Thyroid gland (tissue), 4 donors: ENCODE measurements at places on chromosomes 13 and 19. TPM values are rescaled to one million over a fixed set of nuclear protein-coding genes. Genes with fewer than 3 reads are reported as not detected.
A peak's percentile ranks its signal among the peaks of the same experiment; 100 is the strongest.

DNA sequence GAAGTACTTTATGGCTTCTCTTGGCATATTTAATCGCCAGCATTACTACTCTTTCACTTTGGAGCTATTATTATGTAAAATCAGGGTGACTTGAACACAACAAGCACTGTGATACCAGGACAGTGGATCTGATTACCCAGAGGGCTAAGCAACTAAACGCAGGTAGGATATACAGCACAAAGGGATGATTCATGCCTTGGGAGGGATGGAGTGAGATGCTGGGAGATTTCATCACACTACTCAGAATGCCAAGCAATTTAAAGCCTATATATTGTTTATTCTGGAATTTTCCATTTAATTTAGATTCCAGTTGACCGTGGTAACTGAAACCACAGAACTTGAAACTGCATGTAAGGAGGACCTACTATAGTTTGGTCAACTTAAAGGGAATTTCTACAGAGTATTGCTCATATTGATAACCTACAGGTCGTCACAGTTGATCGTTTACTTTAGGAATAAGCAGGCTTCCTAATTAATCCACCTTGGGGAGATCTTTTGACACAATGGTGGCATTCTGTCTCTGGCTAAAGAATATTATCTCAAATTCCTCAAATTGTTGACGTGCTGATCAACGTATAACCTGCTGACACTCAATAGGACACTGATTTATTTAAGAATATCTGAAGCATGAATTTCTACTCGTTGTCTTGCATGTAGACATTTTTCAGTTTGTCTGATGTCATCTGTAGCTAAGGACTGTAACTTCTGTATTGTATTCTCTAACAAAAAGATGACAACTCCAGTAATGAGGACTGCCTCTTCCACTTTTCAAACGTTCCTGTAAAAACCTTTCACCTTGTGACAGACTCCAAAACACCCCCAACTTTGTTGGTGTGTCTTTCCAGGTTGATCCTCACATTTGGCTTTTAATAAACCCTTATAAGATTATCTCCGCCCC, 254.2 kb downstream of the GPC5 start:
- no peak overlapping the region for H3K4me3 ChIP-seq
- H3K27me3 ChIP-seq: no peaks in the 10 kb centered on the region
- H3K4me1 ChIP-seq: no peaks in the 10 kb centered on the region
- H3K27ac ChIP-seq: no peak overlapping the region
- no peaks in the 10 kb centered on the region for H3K36me3 ChIP-seq
- no peak for DNase-seq

The SPIB gene
- total RNA-seq: not detected

The PLD3 gene
- total RNA-seq: 251 TPM

- H3K27me3 ChIP-seq: no peaks in the 10 kb centered on the region
- H3K4me3 ChIP-seq: no peak overlapping the region
- no peaks in the 10 kb centered on the region for H3K4me1 ChIP-seq
- no peak overlapping the region for H3K27ac ChIP-seq
Measured at GRCh38 chr19:50739914-50740426, 16.8 kb downstream of the CLEC11A start.

The CALR3 gene
- total RNA-seq: not detected

The GRK1 gene
- 17.9 TPM for total RNA-seq

The KLK4 gene
- total RNA-seq: not detected

- no peaks in the 10 kb centered on the region for H3K4me1 ChIP-seq
- DNase-seq: no peak
- peak overlapping the region; percentile 76 for H3K27ac ChIP-seq
- no peaks in the 10 kb centered on the region for H3K27me3 ChIP-seq
- H3K36me3 ChIP-seq: no peaks in the 10 kb centered on the region
- H3K4me3 ChIP-seq: peak overlapping the region; percentile 69
Measured at GRCh38 chr19:34135054-34135800, 37.1 kb upstream of the LSM14A start.
